ENCODE measurements at places on chromosomes 13 and 19.
A peak's percentile ranks its signal among the peaks of the same experiment; 100 is the strongest.

- DNase-seq, result peak; percentile 42
Observed at GRCh38 chr13:94178625-94179244, 300.7 kb downstream of the DCT start.

- peak; percentile 4 for DNase-seq
Observed at GRCh38 chr13:30616927-30617314, 799 bp upstream of the USPL1 start.

- DNase-seq, result peak; percentile 49
Observed at GRCh38 chr19:39498798-39499642, at the start of gene DLL3. TSS of gene DLL3 (plus strand) at chr19:39498947. CDS start at chr19:39498975, 28 bp downstream.

GRCh38 chr19:34350161-34350561, 14.8 kb upstream of the GPI start:
- DNase-seq, result no peak

GRCh38 chr13:36888645-36889044, 31.4 kb downstream of the SMAD9 start:
- no peak for DNase-seq

DNA sequence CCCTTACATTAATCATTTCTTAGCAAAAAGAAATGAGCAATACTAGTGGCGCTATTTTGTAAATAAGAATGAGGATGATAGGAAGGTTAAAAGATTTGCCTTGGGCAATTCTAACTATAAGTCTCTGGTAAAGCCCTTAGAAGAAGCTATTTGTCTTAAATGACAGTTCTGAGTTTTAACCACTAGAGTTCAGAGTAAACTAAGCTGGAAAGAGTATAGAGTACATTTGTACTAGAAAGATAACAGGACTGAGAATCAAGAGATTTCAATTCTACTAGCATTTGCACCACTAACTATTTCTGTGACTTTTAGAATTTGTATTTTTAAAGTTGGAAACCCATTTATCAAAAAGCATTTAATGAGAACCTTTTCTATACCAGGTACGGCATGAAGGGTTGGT, 750.3 kb downstream of the OLFM4 start:
- DNase-seq, result no peak

- no peak for DNase-seq
Observed at GRCh38 chr19:47363758-47364531, 14.8 kb downstream of the DHX34 start.

- DNase-seq, result no peak
Observed at GRCh38 chr19:1512671-1513498, at the start of gene ADAMTSL5. TSS of gene ADAMTSL5 (minus strand) at chr19:1513019. CDS start at chr19:1510943, 2,076 bp downstream.

DNA sequence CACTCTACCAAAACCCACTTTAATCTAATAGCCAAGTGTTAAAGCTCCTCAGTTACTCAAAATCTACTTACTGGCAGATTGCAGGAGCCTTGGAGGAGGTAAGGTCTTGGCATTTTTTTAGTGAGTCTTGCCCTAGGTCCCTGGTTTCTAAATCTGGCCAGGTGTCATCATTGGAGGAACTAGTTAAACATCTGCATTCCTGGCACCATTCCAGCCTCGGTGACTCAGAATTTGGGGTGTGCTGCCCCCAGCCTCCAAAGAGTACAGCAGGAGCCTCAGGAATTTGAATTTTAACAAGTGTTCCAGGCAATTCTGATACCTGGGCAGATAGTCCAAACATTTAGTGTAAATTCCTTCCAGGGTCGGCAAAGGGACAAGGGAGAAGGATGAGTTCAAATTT, 37.4 kb downstream of the KLF5 start:
- DNase-seq, result no peak

DNA sequence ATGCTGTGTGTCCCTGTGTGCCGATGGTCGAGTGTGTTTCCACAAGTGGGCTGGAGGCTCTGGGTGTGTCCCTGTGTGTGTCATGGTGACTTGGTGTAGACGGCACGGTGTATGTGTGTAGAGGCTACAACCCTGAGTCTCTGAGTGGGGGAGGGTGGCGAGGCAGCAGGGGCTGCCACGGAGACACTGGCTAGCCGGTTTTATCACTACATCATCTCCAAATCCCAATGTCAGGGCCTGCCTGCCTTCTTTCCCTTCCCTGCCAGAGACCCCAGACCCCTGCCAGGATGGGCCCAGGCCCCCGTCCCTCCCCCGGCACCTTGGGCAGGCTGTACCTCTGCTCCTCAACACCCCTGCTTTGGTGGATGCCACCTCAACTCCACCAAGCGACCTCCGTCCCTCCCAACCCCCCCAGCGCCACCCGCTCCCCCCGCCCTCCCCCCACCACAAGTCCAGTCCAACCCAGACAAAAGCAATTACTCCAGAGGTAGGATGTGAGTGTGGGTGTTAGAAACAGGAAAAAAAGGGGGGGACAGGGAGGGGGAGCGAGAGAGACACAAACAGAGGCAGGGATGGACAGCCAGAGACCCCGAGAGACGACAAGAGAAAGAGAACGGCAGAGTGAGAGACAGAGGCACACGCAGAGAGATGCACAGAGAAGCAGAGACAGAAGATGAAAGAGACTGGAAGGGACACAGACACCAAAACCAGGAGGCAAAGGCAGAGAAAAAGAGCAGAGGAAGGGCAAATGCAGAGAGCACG, 21.6 kb upstream of the POU2F2 start:
- DNase-seq, result no peak

DNA sequence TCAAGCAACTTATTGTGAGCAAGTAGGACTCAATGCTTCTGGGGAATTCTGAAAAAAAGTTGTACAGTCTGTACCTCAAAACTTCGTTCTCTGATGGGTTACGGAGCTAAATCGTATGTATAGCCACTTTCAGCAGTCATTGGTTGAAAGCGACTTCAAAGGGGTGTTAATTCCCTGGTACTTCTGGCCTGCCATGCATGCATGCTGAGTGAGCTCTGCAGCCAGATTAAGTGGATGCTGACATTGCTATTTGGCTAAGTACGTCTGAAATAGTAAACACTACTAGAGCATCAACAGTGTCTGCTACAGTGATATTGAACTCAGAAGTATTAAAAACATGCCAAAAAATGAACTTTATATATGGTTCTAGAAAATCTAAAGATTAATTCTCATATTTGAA, 1183.1 kb upstream of the PCDH20 start:
- DNase-seq, result no peak

GRCh38 chr19:3324405-3324856, 42.0 kb upstream of the NFIC start:
- DNase-seq, result no peak

DNA sequence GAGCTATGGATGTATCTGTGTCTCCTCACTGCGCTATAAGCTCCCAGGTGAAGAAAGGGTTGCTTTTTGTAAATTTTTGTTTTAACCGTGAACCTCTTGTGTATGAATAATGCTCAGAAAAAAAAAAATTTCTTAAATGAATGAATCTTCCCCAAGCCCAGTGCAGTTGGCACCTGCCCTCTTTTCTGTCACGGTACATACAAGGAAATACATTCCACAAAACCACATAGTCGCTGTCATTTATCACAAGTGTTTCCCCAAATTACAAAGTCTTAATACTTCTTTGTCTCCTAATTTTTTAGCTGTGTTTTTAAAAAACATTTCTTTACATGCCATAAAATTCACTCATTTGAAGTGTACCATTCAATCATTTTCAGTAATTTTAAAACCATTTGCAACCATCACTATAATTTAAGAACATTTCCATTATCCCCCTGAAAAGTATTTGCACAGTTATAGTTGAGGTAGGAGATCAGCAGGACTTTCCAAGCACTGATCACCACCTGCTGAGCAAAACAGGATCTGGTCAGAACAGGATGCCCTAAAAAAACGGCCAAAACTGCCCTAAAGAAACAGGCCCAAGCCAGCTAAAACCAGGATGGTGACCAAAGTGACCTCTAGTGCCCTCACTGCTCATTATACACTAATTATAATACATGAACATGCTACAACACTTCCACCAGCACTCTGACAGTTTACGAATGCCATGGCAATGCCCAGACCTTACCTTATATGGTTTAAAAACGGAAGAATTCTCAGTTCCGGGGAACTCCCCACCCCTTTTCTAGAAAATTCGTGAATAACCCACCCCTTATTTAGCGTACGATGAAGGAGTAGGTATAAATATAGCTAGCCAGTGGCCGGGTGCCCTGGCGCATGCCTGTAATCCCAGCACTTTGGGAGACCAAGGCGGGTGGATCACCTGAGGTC, 1.3 kb upstream of the TEX30 start:
- no peak for DNase-seq

DNA sequence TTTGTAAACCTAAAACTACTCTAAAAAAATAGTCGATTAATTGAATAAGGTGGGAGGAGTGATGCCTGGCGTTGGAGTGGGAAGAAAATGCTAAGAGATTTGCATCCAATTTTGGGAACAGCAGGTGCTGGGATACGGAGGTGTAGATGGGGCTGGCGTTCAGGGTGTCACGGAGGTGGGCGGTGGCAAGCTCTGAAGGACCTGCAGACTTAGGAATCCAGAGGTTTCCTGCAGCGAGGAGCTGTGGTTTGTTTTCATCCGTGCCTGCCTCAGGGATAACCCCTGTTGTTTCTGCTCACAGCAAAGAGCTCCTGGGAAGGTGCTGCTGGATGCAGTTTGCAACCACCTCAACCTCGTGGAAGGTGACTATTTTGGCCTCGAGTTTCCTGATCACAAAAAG, 166.4 kb upstream of the RNF113B start:
- DNase-seq, result no peak

- DNase-seq, result no peak
Observed at GRCh38 chr19:24048261-24048660, 38.7 kb upstream of the ZNF254 start.

DNA sequence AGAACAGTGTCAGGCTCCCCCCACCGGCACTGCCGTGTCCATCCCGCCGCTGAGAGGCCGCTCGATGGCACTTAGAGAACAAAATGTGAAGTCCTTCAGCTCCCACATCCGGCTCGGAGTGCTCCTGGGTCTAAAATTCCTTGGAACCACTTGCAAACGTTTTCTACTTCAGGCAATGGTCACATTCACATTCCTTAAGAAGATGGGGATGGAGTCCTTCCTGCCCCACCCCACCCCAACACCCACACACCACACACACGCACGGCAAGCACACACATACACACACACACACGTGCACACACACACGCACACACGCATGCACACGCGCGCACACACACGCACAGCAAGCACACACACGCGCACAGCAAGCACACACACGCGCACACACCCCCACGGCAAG, 83.4 kb downstream of the SOX1 start:
- DNase-seq, result peak; percentile 29

DNA sequence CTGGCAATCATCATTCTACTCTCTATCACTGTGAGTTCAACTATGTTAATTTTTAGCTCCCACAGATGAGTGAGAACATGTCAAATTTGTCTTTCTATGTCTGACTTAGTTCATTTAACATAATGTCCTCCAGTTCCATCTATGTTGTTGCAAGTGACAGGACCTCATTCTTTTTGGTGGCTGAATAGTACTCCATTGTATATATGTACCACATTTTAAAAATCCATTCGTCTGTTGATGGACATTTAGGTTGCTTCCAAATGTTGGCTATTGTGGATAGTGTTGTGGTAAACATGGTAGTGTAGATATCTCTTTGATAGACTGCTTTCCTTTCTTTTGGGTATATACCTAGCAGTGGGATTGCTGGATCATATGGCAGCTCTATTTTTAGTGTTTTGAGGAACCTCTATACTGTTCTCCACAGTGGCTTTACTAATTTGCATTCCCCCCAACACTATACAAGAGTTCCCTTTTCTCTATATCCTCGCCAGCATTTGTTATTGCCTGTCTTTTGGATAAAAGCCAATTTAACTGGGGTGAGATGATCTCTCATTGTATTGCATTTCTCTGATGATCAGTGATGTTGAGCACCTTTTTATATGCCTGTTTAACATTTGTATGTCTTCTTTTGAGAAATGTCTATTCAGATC, 124.1 kb downstream of the PCCA start:
- no peak for DNase-seq

DNA sequence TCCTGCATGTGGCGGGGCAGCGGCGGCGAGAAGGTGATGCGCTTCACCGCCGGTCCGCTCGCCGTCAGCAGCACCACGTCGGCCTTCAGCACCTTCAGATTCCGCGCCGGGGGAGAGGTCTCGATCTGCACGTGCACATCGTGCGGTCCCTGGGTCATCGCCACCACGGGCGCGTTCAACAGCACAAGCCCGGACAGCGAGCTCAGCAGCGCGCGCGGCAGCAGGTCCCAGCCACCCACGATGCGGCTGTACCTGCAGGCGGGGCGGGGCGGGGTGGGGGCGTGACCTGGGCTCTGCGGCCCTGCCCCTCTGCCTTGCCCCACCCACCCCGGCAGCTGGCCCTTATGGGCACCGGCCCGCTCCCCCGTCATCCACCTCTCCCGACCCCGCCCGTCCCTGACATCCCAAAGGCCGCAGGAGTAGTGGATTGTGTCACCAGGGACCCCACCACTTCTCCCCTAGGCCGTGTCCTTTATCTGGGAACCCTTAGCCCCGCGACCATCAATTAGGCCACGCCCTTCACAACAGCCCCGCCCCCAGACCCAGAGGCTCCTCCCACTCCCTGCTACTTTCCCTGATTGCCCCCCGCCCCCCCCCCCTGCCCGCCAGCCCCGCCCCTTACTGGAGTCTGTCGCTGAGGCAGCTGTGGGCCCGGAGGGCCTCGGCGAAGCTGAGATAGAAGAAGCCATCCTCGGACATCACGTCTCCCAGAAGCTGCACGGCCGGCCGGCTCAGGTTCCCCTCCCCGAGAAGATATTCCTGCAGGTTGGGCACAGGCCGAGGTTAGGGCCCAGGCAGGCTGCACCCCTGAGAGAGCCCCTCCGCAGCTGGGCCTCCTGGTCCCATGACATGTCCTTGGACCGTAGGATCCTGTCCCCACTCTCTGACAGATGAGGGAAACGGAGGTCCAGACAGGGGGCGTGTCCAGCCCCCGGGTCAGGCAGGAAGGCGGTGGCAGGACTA, 6.1 kb downstream of the IL4I1 start:
- peak; percentile 68 for DNase-seq

DNA sequence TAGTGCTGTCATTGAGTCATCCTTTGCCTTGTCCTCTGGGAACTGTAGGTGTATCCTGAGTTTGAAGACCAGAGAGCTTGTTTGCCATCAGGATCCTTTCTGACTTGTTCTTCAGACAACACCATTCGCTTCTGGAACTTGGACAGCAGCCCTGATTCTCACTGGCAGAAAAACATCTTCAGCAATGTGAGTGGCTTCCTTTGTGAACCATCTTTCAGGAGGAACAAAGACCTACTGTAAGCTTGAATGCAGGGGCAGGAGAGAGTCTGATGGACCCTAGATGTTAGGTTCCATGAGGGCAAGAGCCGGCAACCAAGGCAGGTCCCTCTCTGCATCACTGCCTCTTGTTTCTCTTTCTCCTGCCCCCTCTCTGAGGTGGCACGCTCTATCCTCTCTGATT, 26.7 kb downstream of the WDR62 start:
- no peak for DNase-seq

GRCh38 chr13:99955747-99956472, 15.7 kb downstream of the ZIC5 start:
- no peak for DNase-seq

DNA sequence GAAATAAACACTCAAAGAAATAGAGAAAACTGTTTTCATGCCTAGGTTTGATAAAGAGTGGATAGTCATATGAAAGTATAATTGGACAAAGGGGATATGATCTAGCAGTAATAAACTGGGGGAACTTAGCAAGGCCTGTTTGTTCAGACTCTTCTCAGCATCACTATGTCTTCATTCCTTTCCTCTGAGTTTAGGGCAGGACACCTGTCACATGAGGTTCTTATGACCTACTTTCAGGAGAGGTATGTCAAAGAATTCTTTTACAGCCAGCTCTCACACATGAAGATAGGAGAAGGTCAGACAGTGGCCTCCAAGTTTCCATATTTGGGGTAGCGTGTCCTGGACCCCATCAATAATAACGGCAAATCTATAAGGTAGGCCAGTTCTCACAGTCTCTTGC, 11.4 kb upstream of the RFXAP start:
- DNase-seq, result no peak

GRCh38 chr13:35514061-35514477, 37.6 kb upstream of the MAB21L1 start:
- no peak for DNase-seq

- DNase-seq, result no peak
Observed at GRCh38 chr13:111845621-111846351, 221.2 kb upstream of the SOX1 start.
